ENCODE measurements at places on chromosomes 3 and 15.

- no peak for DNase-seq
These were observed 45.6 kb downstream of the CACNA2D3 start for GRCh38 chr3:54167999-54168398.

- DNase-seq: no peak
These were observed 13.3 kb upstream of the SRPRB start for GRCh38 chr3:133792171-133792763.

DNA sequence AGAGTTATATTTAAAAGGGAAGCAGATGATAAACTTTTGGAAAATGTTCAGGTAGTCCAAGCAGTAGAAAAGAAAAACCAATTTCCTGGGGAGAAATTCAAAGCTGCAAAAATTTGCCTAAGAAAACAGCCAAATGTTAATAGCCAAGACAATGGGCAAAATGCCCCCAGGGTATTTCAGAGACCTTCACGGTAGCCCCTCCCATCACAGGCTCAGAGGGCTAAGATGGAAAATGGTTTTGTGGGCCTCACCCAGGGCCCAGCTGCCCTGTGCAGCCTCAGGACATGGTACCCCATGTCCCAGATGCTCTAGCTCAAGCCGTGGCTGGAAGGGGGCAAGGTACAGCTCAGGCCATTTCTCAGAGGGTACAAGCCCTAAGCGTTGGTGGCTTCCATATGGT, 391.0 kb downstream of the ZIC4 start:
- no peak for DNase-seq

- DNase-seq: no peak
These were observed 73.0 kb downstream of the COL8A1 start for GRCh38 chr3:99711351-99711750.

GRCh38 chr3:135366816-135367215, 571.8 kb downstream of the EPHB1 start:
- DNase-seq: no peak

GRCh38 chr3:129441215-129441614, 1.2 kb downstream of the IFT122 start:
- DNase-seq: no peak

DNA sequence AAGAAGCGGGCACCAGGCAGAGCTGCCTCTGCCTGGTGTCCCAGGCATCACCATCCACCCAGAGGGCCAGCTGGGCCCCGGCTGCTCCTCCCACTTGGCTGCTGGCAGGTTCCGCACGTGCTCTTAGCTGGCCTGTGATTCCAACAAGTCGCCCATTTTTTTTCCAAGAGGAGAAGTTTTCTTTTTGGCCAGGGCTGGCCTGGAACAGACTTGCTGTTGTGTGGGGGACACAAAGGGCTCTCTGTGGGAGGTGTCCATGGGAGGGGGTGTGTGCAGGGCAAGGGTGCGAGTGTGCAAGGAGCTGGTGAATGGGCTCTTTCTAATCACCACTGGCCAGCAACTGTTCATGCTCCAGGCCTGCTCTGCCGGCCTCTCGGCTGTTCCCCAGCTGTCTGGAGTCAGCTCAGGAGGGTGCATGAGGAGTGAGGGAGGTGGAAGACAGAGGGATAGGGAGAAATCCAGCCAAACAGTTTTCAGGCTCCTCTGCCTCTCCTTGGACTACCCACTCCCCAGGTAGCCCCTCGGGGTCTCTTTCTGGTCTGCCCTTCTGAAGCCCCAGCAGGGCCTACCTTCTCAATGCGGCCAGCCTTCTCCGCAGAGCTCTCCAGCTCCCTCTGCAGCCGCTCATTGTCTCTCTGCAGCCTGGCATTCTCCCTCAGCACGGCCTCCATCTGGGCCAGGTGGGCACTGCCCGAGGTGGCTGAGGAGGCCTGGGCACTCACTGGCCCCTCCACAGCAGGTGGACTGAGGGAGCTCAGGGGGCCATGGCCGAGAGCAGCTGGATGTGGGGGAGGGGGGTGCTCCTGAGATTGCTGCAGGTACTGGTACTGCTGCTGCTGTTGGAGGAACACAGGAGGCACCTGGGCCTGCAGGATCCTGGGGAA, 7.1 kb downstream of the AMOTL2 start:
- no peak for DNase-seq

- DNase-seq: no peak
These were observed 88.9 kb downstream of the TBC1D2B start for GRCh38 chr15:77988347-77989295.

- no peak for DNase-seq
These were observed 68.5 kb downstream of the WWTR1 start for GRCh38 chr3:149589332-149589731.

DNA sequence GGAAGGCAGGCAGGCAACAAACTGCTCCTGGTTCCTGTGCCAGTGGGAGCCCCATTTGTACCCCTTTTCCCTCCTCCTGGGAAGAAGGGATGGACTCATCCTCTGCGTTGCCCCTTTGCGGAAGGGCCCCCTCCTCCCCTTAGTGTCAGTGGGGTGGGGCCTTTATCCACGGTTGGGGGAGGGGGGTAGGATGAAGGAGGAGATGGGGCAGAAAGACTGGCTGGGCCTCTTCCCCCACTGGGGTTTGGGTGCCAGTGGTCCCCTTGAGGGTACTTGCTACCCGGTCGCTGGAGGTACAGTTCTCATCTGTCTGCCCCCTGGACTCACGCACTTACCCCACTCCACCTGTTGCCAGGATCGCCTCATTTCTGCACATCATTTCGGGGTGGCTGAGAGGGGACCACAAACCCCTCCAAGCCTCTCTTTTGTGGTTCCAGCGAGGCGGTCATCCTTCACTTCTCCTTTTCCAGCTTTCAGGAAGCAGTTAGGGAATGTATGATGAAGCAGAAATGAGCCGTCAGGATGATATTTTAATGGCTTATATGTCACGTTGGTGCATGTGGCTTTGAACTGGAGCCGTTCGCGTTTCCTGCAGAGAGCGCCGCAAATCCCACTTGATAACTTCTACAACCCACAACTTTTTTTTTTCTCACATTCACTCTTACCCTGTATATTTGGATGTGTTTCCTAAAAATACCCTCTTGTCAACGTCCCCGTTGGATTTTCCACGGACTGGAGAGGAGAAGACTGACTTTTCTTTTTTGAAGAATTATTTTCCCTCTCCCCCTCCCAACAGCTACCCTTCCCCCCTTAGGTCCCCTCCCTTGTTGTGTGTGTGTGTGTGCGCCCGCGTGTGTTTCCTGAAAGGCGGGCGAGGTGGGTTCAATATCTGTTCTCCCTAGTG, at the start of gene ZIC4:
ZIC4 (minus strand) TSS at position 516 of the 904 bp plus-strand sequence. CDS start 3,746 bp downstream, outside the sequence.
- no peak for DNase-seq

DNA sequence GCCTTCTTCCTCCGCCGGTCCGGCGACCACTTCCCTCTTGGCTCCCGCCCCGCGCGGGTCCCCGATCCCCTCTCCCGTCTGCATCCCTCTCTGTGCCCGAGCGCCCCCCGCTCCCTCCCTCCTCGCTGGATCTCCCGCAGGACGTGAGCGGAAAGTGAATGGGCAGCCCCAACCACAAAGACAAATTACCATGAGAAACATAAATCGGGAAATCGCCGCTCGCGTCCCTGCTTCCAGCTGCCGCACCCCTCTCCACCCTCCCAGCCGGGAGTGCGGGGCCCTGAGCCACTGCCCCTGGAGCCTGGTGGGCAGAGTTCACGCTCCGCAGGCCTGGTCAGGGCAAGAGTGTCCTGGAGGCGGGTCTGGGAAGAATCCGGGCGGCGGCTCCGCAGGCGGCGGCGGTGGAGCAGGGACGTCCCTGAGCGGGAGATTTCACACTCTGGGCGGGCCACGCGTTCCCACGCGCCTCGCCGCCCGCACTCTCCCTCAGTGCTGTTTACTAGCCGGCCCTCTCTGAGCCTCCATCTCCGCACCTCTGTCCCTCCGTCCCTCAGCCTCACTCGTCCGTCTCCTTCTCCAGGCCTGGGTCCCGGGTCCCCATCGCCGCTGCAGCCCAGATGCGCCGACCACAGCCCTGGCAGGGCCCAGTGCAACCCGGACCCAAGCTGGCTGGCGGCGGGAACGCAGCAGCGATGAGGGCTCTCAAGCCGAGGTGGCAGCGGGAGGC, 835 bp downstream of the SEMA5B start:
- no peak for DNase-seq

GRCh38 chr3:146953511-146953981, 348.4 kb upstream of the PLSCR5 start:
- DNase-seq: no peak

- DNase-seq: no peak
These were observed 203.5 kb upstream of the LINGO1 start for GRCh38 chr15:77836121-77836692.

DNA sequence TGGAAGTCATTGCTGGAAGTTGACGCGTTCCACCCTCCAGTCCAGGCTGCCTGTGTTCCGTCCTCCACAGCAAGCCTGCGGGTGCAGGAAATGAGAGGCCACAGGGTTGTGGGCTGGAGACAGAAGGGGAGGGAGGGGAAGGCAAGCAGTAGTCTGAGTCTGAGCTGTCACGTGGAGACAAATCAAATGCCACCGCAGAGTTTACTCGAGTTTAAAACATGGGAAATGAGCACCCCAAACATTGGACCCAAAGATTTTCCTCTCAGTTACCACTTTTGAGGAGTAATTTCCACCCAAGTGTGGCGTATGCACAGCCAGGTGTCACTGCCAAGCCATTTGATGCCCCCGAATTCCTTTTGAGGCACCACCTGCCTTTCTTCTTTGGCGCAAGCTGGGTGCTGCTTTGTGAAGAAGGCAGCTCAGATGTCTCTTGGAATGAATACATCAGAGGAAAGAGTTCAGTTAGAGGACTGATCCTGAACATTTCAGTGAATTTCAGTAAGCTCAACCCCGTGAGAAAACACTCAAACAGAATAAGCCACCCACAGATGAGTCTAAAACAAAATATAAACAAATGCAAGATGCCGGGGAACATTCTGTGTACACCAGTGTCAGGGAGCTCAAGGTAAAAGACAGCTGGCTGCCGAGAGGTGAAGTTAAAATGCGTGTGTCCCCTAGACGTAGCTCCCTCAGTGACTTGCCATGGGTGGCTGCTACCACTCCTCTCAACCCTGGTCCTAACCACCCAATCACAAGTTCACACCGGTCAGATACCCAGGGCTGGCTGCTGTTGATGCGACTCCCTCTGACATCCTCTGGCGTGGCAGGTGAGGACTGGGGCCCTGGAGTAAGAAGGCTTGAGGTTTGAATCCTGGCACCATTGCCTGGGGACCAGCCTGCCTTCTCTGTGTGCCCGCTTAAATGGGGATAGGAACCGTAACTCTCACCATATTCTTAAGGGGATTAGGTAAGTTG, 203.8 kb downstream of the UACA start:
- no peak for DNase-seq

DNA sequence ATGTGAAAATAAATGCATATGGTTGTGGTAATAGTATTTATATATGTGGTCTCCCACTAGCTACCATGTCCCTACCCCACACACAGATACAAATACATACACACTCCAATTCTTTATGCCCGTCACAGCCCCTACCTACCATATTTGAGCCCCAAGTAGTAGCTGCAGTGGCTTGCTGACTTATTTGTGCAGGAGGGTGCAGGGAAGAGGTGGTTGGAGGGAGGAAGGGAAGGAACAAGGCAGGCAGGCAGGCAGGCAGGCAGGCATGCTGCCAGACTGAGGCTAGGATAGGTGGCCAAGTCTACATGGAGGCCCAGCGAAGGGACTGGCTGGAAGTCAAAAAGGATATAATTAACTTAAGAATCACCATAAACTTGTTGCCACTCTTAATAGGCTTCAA, 82.9 kb downstream of the SCN11A start:
- no peak for DNase-seq

GRCh38 chr3:169940470-169941181, 26.0 kb upstream of the SEC62 start:
- peak; percentile 95 for DNase-seq

DNA sequence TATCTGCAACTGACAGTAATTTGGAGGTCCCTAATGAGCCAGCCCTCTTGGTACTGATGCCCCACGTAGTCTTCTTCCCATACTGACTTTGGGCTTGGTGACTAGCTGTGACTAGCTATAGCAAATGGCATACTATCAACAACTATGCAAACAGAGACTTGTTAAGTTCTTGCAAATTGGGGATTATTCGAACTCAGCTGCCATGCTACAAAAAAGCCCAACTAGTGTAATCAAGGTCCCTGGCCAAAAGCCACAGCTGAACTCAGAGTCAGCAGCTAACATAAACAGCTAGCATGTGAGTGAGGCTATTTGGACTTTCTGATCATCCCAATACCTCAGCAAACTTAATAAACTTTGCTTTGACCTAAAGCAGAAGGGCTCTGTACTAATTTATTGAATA, 121.2 kb upstream of the PLXND1 start:
- no peak for DNase-seq

GRCh38 chr15:61621865-61622264, 392.8 kb upstream of the RORA start:
- DNase-seq: no peak

DNA sequence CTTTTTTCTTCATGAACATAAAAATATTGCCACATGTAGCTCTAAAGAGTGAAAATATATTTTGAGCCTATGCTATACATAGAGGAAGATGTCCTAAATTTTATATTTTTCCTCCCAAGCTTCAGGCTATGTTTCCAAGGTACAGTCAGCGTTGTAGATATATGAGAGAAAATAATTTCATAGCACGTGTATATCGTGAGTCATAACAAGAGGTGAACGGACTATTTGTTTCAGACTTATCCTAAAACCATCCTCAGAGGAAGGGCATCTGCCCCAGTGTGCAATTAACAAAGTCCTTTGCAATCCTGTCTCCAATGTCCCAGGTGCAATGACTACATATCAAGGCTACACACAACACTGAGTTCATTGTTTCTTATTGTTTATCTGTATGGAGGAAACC, 177.3 kb upstream of the ARRDC4 start:
- DNase-seq: no peak

DNA sequence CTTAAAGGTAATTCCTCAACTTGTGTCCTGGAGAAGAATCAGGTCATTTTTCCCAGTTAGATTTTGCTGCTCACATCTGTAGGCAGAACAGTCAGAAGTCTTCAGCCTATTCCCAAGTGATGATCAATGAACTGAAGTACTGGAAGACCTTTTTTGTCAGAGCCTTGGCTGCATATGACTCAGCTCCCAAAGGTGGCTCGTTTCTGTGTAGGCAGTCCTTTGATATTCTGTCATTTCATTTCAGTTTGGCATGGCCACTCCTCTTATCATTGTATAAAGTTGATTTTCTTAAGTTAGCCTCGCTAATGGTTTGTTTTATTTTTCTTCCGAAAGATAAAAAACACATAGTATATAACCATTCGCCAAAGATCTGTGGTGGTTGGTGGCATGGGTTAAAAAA, 90.7 kb downstream of the KLHL25 start:
- no peak for DNase-seq

DNA sequence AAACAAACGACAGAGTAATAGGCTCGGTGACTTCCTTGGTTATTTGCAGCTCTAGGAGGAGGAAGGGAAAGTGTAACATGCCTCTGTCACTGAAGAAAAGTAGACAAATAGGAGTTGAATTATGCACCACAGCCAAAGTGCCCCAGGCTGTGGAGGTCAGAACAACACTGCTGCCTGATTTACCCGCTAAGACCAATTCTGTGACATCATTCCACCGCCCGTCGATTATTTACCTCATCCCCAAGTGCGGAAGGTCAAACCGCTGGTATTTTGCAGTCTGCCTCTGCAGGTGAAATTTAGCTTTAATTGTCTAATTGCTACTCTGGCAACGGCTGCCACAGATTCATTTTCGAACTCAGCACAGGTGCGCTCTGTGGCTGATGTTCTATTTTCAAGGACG, 106.3 kb upstream of the PRICKLE2 start:
- DNase-seq: no peak

GRCh38 chr3:139173372-139174108, 128.8 kb upstream of the PRR23C start:
- DNase-seq: no peak

Data from GM12864 (cell line).